ENCODE measurements at places on chromosomes 16 and 17.

DNA sequence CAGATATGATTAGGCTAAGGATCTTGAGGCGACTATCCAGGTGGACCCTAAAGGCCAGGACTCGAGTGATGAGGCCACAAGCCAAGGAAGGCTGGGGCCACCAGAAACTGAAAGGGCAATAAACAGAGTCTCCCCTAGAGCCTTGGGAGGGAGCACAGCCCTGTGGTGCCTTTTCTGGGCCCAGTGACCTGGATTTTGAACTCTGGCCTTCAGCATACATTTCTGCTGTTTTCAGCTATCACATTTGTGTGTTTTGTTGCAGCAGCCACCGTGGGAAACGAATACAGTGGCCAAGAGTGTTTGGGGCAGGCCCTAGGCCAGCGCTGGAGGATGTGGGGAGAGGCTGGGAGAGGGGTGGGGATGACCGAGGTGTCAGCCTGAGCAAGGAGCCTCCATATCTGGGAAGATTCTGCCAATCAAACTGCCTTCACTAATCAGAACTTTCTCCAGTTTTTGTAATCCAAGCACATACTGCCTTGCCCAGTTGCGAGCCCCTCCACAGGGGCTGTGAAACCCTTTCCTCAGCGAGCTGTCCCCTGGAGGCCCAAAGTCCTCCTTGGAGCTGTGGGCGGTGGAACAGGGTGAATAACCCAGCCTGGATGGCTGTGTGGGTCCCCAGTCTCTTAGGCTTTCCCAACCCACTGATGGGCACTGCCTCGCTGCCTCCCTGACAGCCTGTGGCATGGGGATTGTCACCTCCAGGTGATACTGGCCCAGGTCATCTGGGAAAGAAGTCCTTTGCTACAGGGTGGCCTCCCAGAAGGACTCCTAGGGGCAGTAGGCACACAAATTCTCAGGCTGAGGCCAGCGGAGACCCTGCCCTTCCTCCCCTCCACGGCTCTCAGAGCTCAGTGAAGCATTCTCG lies 16.8 kb downstream of the B9D1 start:
- no peaks in the 10 kb centered on the region for H3K36me3 ChIP-seq
- no peak overlapping the region for H3K27ac ChIP-seq
- no peaks in the 10 kb centered on the region for H3K4me1 ChIP-seq
- no peak for DNase-seq
- H3K4me3 ChIP-seq, result no peak overlapping the region

- no peak overlapping the region for H3K27ac ChIP-seq
- no peak for DNase-seq
- no peaks in the 10 kb centered on the region for H3K36me3 ChIP-seq
- H3K4me3 ChIP-seq, result no peak overlapping the region
- H3K27me3 ChIP-seq, result no peaks in the 10 kb centered on the region
Observed at GRCh38 chr16:48629016-48629415, 19.0 kb upstream of the N4BP1 start.

DNA sequence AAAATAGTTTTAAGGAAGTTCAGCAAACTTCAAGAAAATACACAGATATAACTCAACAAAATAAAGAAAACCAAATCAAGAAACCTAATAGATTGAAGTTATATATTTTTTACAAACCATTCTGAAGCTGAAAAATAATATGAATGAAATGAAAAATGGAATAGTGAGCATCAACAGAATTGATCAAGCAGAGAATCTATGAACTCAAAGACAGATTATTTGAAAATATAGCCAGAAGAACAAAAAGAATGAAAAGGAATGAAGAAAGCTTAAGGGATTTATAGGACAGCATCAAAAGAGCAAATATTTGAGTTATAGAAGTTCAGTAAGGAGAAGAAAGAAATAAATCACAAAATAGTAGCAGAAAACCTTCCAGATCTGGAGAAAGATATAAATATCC lies 37.8 kb downstream of the CDR2 start:
- H3K36me3 ChIP-seq, result peaks cover 45% of the 10 kb centered on the region
- H3K27ac ChIP-seq, result no peak overlapping the region
- no peak overlapping the region for H3K4me3 ChIP-seq
- no peak for DNase-seq
- H3K4me1 ChIP-seq, result no peaks in the 10 kb centered on the region
- H3K27me3 ChIP-seq, result no peaks in the 10 kb centered on the region

- H3K27ac ChIP-seq, result no peak overlapping the region
- no peaks in the 10 kb centered on the region for H3K27me3 ChIP-seq
- H3K4me1 ChIP-seq, result no peaks in the 10 kb centered on the region
- H3K36me3 ChIP-seq, result no peaks in the 10 kb centered on the region
- DNase-seq, result no peak
Observed at GRCh38 chr16:82287937-82288336, 117.9 kb upstream of the MPHOSPH6 start.

GRCh38 chr16:78869492-78869891 lies 731.0 kb downstream of the MAF start:
- H3K4me1 ChIP-seq, result no peaks in the 10 kb centered on the region
- no peaks in the 10 kb centered on the region for H3K27me3 ChIP-seq
- H3K27ac ChIP-seq, result no peak overlapping the region
- DNase-seq, result no peak
- H3K4me3 ChIP-seq, result no peak overlapping the region
- H3K36me3 ChIP-seq, result no peaks in the 10 kb centered on the region

DNA sequence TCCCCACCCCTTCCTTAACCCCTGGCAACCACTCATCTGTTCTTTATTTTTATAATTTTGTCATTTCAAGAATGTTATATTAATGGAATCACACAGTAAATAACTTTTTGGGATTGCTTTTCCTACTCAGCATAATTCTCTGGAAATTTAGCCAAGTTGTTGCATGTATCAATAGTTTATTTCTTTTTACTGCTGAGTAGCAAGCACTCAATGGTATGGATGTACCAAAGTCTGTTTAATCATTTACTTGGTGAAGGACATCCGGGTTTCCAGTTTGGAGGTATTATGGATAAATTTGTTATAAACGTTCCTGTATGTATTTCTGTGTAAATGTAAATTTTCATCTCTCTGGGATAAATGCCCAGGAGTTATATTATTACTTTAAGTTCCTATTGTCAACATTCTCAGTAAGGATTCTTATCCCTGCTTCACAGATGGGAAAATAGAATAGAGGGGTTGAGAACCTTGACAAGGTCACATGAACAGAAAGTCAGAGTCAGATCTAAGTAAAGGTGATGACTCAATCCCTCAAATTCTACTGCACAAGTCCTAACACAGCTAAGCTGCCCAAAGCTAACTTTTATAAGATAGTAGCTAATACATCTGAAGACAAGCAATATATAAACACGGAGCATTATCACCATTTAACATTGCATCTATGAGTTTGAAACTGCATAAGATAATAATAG lies 62.4 kb upstream of the MTMR4 start:
- no peak for DNase-seq
- H3K4me1 ChIP-seq, result peaks cover 3% of the 10 kb centered on the region
- no peaks in the 10 kb centered on the region for H3K36me3 ChIP-seq
- no peak overlapping the region for H3K27ac ChIP-seq
- no peak overlapping the region for H3K4me3 ChIP-seq
- no peaks in the 10 kb centered on the region for H3K27me3 ChIP-seq

GRCh38 chr17:7912927-7913524 lies 3.1 kb downstream of the RNF227 start:
- peak; percentile 83 for DNase-seq
- H3K4me3 ChIP-seq, result no peak overlapping the region
- peaks cover 35% of the 10 kb centered on the region for H3K4me1 ChIP-seq
- no peak overlapping the region for H3K27ac ChIP-seq
- peaks cover 45% of the 10 kb centered on the region for H3K36me3 ChIP-seq

DNA sequence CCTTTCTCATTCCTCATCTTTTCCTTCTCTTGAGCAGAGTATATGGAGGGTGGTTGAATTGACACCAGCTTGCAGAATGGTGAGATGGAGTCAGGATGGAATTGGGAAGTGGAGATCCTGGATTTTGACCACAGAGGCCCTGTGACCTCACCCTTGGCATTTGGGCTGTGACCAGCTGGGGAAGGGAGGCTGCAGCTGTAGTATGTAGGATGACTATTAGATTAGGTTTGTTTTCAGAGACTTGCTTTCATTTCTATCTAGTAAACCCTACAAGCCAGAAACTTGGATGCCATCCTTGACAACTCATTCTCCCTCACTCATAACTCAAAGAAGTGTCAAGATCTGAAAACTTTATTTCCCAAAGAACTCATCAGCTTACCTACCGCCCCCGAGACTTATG lies 5.9 kb downstream of the GNGT2 start:
- no peak for DNase-seq
- H3K4me3 ChIP-seq, result no peak overlapping the region
- H3K36me3 ChIP-seq, result peaks cover 3% of the 10 kb centered on the region
- H3K27me3 ChIP-seq, result no peaks in the 10 kb centered on the region
- peaks cover 26% of the 10 kb centered on the region for H3K4me1 ChIP-seq

GRCh38 chr17:50511058-50511457 lies 2.8 kb downstream of the MYCBPAP start:
- DNase-seq, result no peak
- H3K27ac ChIP-seq, result no peak overlapping the region
- no peaks in the 10 kb centered on the region for H3K27me3 ChIP-seq
- no peaks in the 10 kb centered on the region for H3K36me3 ChIP-seq
- H3K4me1 ChIP-seq, result peaks cover 38% of the 10 kb centered on the region

DNA sequence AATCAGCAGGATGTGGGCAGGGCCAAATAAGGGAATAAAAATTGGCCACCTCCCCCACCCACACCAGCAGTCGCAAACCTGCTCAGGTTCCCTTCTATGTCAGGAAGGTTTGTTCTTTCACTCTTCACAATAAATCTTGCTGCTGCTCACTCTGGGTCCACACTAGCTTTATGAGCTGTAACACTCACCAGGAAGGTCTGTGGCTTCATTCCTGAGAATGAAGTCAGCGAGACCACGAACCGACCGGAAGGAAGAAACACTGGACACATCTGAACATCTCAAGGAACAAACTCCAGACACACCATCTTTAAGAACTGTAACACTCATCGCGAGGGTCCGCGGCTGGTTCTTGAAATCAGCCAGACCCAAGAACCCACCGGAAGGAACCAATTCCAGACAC lies 115.5 kb upstream of the TBX2 start:
- no peaks in the 10 kb centered on the region for H3K4me1 ChIP-seq
- H3K36me3 ChIP-seq, result no peaks in the 10 kb centered on the region
- no peaks in the 10 kb centered on the region for H3K27me3 ChIP-seq
- DNase-seq, result no peak

- no peaks in the 10 kb centered on the region for H3K36me3 ChIP-seq
- no peak overlapping the region for H3K27ac ChIP-seq
Observed at GRCh38 chr16:72131036-72131435, 37.4 kb downstream of the DHX38 start.

GRCh38 chr17:76612977-76613851 lies 27.6 kb upstream of the ST6GALNAC2 start:
- no peaks in the 10 kb centered on the region for H3K27me3 ChIP-seq
- H3K27ac ChIP-seq, result no peak overlapping the region
- H3K36me3 ChIP-seq, result no peaks in the 10 kb centered on the region
- no peaks in the 10 kb centered on the region for H3K4me1 ChIP-seq

DNA sequence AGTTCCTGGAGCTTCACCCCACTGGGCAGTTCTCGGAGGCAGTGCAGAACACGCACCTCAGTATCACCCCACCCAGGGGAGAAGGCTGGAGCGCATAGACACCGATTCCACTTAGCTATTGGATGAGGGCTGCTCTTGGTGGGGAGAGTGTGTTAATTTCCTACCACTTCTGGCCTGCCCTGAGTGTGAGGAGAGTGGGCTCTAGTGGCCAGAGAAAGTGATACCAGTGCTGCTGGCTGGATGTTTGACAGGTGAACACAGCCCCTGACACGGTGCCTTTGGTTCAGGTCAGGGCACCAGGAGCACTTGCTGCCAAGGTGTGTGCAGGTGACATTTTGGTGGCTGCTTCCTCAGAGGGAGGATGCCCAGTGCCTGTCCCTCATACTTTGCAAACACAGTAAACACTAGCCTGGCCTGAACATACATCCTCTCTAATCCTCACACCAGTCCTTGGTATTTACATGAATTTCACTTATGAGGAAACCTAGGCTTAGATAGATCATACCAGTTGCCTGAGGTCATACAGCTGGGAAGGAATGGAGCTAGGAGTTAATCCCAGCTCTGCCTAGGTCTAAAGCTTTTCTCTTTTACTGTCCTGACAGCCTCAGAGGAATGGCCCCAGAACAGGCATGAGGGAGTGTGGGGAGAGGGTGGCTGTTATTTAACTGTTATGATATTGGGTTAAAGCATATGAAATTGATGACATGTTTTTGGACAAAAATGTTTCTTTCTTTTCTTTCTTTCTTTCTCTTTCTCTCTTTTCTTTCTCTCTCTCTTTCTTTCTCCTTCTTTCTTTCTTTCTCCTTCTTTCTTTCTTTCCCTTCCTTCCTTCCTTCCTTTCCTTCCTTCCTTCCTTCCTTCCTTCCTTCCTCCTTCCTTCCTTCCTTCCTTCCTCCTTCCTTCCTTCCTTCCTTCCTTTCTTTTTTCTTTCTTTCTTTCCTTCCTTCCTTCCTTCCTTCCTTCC lies 21.0 kb upstream of the ITGAX start:
- H3K36me3 ChIP-seq, result no peaks in the 10 kb centered on the region
- DNase-seq, result no peak
- peaks cover 16% of the 10 kb centered on the region for H3K4me1 ChIP-seq
- H3K27me3 ChIP-seq, result peaks cover 11% of the 10 kb centered on the region

All from CD4-positive, alpha-beta T cell (primary cell).